NK-92 treated with Interleukin-12 subunit alpha and Interleukin-12 subunit beta, amount 100 ng/mL, for 24 hours (cell line): ENCODE measurements at places on chromosomes 3 and 15.

GRCh38 chr15:70088887-70089691 is 8.6 kb downstream of the TLE3 start:
- DNase-seq = no peak

DNA sequence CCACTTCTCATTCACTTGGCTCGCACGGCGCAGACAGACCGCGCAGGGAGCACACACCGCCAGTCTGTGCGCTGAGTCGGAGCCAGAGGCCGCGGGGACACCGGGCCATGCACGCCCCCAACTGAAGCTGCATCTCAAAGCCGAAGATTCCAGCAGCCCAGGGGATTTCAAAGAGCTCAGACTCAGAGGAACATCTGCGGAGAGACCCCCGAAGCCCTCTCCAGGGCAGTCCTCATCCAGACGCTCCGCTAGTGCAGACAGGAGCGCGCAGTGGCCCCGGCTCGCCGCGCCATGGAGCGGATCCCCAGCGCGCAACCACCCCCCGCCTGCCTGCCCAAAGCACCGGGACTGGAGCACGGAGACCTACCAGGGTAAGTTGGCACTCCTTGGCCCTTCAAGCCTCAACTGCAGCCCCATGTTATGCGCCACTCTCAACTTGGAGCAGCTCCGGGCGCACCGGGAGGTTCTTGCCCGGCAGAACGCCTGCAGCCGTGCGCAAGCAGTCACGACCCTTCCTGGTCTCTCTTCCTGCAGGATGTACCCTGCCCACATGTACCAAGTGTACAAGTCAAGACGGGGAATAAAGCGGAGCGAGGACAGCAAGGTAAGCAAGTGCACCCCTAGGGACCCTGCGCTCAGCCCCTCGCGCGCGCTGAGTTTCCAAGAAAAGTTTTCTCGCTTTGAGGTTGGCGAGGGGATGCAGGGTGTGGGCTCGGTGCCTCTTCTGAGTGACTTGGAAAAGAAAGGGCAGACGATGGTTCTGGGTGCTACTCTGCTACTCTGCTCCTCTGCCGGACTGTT is at the start of gene BHLHE40:
Gene BHLHE40 (plus strand): TSS at position 10 of the 801 bp plus-strand sequence. CDS start 282 bp downstream, at position 292.
- no peak for DNase-seq

- no peak for DNase-seq
Measured at GRCh38 chr3:65193531-65193930, 505.7 kb upstream of the ADAMTS9 start.

- DNase-seq = no peak
Measured at GRCh38 chr3:115792206-115792955, 169.1 kb downstream of the GAP43 start.

GRCh38 chr3:66428733-66429132 is 72.1 kb downstream of the LRIG1 start:
- no peak for DNase-seq

DNA sequence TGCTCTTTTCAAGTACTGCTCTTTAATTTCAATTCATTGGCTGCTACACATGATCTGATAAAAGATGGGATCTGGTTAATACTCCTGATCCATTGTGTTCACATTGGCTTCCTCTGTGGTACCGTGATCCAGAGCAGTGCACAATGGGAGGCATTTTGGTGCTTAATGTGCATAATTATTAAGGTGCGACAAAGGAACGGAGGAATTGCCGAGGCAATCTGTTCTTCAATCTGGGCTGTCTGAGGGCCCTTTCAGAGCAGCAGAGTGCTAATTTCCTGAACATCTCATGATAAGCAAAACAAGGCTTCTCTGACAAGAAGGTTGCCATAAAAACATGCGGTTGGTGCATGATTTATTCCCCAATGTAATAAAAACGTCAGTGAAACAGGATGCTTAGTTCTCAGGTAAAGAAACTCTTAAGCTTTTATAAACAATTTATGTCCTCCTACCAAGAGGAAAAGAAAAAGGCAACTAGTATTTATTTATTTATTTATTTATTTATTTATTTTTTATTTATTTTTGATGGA is 64.0 kb upstream of the EPHA3 start:
- DNase-seq = no peak

GRCh38 chr3:12591997-12592715 is 35.3 kb downstream of the MKRN2 start:
- no peak for DNase-seq

DNA sequence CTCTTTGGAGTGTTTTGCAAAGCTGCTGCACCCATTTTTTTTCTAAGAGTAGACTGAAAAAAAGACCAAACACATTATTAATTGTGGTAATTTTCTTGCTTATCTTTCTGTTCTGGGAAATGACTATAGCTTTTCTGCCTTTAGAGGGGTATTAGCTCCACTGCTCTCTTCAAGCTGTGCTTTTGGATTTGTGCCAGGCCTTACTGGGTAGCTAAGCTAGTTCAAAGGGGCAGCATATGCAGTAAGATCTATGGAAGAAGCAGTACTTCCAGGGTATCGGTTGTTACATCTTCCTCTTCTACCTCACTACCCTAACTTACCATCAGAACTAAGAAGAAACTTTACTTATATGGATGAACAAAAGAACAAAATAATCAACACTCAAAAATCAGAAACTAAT is 28.7 kb upstream of the ARIH1 start:
- no peak for DNase-seq
